CD4-positive, alpha-beta T cell treated with Interleukin-6 for 4 hours (primary cell): ENCODE measurements at places on chromosomes 6 and 20.

GRCh38 chr20:46712056-46712636, 2.7 kb downstream of the SLC2A10 start:
- no peak for DNase-seq

- DNase-seq, result no peak
Observed at GRCh38 chr6:17062871-17063440, 38.9 kb upstream of the STMND1 start.

DNA sequence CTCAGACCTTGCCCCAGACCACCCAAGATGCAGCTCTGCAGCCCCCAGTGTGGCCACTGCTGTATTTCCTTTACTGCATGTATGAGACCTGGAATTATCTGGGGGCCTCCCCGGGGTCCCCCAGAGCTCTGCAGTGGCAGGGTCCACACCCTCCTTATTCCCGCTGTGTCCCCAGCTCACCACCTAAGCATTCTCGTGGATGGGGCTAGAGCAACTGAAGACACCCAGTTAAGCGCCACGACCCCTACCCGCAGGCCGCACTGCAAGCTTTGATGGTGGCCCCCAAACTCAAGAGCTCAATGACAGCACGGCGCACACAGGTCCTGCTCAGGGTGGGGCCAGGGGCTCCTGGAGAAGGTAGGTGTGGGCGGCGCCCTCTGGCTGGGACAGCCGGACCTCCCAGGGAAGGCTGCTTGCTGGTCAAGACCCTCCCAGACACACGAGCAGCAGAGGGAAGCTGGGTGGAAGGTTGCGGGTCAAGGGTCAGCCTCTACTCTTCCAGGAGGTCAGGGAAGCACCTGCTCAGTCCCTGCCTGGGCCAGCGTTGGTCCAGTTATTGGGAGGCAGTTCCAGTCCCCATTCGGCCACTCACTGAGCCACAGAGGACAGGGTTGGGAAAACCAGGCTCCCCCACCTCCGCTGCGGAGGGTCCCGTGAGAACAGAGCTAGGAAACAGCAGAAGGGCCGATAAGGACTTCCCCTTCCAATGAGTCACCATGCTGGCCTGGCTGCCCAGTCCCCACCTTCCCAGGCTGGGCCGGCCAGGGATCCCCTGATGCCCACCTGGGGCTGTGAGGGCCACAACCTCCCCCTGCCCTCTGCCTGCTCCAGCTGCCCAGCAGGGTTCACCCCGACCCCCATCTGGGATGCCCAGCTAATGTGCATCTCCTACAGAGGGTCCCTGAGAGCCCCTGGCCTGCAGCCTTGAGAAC, 2.9 kb downstream of the LAMA5 start:
- DNase-seq, result no peak

- DNase-seq, result no peak
Observed at GRCh38 chr6:163252061-163252591, 162.4 kb upstream of the QKI start.

GRCh38 chr6:134454794-134455193, 136.9 kb upstream of the SGK1 start:
- DNase-seq, result no peak

DNA sequence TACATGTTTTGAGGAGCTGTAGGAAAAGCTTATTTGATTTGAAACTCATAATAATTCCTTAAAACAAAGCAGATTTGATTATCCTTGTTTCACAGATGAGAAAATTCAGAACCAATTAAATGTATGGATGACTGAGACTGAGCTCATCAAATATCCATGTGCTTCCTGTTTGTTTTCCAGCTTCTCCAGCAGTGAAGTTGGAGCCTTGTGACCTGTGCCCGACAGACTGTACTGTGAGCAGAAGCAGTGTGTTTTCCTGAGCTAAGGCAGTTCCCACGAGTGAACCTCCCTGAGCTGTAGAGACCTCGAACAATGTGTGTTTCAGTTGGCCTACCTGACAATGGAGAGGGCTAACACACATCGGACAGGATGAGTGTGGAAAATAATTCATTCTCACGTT, 599.5 kb upstream of the NRSN1 start:
- no peak for DNase-seq

- DNase-seq, result no peak
Observed at GRCh38 chr6:82248273-82248735, 760 bp upstream of the IBTK start.

GRCh38 chr20:14337400-14338171, at the start of gene FLRT3:
Gene FLRT3 (minus strand): TSS chr20:14337612. CDS start chr20:14327506, 10,106 bp downstream.
- no peak for DNase-seq

GRCh38 chr6:32833664-32834063, 4.9 kb downstream of the TAP2 start:
- no peak for DNase-seq
